ENCODE measurements at places on chromosomes 3 and 15. TPM values are rescaled to one million over a fixed set of nuclear protein-coding genes. Genes with fewer than 3 reads are reported as not detected.

DNA sequence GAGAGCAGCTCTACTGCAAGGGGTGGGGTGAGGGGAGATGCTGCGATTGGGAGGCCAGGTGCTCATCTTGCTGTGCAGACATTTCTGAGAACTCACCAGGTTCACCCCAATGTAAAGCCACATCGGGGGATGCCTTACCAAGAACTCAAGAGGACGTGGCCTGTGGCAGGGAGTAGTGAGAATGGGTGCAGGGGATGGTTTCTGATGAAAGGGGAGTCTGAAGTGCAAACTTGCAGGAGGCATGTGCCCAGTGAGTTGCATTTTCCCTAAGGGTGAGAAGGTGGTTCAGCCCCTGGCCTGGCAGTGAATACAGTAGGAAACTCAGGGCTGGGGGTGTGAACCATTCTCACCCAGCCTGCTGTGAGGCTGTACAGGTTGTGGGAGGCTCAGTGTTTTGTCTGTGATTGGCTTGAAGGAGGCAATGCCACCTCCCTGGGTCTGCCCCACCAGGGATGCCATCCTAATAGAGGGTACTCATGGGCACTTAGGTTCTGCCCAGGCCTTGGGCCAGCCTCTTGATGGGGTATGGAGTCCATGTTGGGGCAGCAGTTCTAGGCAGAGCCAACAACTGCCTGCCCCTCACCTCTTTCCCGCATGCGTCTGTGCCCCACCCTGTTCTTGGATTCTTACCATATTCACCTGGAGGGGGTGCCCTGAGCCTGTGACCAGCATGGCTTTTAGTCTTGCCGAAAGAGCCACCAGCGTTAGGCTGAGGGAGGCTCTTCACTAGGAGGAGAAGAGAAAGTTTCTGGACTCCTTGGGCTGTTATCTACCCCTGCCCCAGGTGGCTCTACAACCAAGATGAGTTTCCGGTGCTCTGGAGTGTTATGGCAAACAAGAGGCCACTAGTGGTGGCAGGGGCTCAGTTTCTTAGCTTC lies 4.5 kb downstream of the HEMK1 start:
- DNase-seq: no peak

DNA sequence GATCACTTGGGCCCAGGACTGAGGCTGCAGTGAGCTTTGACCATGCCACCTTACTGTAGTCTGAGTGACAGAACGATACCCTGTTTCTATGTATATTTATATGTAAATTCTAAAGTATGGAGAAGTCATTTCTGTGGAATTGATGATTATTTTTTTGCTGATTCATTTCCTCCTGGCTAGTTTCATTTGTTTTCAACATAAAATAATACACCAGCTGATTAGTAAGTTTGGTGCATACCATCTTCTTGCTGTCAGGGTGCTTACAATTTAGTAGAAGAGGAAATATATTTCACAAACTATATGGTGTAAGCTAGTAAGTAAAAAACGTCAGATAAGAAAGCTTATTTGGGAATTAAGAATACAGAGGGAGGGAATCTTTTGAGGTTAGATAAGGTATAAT lies 36.0 kb downstream of the SLC25A26 start:
- DNase-seq: no peak

DNA sequence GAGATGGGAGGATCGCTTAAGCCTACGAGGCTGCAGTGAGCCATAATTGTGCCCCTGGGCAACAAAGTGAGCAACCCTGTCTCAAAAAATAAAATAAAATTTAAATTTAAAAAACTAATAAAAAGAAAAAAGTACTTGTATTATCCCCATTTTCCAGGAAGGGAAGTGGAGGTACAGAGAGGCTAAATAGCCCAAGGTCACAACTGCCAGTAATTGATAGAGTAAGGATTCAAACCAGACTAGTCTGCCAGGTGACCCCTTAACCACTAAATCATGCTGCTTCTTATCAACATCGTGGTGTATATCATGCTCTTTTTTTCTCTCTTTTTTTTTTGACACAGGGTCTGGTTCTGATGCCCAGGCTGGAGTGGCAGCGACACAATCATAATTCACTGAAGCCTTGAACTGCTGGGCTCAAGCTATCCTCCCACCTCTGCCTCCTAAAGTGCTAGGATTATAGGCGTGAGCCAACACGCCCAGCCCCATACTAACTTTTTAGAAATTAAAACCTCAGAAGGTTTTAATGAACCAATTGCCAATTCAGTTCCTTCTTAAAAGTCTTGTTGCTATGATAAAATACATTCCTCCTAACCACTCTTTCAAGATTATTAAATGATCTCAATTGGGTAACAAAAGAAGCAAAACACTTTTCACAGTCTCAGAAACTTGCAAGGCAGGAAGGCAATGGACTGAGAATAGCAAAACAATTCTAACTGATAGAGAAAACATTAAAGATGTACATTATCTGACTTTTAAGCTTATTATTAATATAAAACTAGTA lies 30.5 kb downstream of the HERC1 start:
- peak; percentile 33 for DNase-seq

- no peak for DNase-seq
Observed at GRCh38 chr3:47273564-47273963, 9.0 kb downstream of the KIF9 start.

Gene ECE2
- total RNA-seq: not detected

DNA sequence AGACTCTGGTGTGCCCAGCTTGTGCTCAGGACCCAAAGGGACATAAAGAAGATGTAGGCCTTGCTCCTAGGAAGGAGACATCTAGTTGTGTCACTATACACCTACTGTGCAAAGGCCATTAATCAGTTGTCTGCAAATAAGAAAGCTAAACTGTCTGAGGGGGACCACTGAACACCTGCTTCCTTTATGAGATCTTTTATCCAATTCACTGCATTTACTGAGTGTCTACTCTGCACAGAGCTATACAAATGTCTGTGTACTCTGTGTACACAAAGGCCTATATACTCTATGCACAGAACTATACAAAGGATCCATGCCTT lies 124.8 kb downstream of the CTNNB1 start:
- no peak for DNase-seq

- no peak for DNase-seq
Observed at GRCh38 chr3:102068736-102069135, 219.4 kb downstream of the NFKBIZ start.

Gene PLSCR2
- not detected for total RNA-seq

DNA sequence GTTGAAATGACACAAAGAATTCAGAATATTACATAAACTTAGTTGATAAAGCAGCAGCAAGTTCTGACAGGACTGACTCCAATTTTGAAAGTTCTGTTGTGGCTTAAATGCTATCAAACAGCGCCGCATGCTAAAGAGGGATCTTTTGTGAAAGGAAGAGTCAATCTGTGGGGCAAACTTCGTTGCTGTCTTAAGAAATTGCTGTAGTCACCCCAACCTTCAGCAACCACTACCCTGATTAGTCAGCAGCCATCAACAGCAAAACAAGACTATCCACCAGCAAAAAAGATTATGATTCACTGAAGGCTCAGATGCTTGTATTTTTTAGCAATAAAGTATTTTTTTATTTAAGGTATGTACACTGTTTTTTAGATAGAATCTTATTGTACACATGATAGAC lies 14.2 kb downstream of the CRBN start:
- no peak for DNase-seq
